ENCODE measurements at places on chromosomes 16 and 17. TPM values are rescaled to one million over a fixed set of nuclear protein-coding genes. Genes with fewer than 3 reads are reported as not detected.

DNA sequence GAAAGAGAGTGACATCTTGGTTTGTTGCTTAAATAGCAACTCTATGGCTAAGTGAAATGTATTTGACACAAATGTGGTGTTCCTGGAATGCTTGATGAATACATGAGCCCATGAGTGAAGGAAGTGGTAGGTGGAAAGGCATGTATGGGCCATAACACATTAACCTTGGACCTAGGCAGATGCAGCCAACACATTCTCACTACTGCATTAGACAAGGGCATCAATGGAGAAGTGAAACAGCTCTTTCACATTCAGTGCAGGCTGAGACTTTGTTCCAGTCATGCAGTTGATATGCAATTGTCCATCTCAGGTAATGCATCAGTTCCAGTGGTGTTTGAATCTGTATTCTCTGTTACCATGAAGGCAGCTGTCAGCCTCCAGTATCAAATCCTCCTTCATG, 133.6 kb downstream of the HS3ST3B1 start:
- DNase-seq: no peak

DNA sequence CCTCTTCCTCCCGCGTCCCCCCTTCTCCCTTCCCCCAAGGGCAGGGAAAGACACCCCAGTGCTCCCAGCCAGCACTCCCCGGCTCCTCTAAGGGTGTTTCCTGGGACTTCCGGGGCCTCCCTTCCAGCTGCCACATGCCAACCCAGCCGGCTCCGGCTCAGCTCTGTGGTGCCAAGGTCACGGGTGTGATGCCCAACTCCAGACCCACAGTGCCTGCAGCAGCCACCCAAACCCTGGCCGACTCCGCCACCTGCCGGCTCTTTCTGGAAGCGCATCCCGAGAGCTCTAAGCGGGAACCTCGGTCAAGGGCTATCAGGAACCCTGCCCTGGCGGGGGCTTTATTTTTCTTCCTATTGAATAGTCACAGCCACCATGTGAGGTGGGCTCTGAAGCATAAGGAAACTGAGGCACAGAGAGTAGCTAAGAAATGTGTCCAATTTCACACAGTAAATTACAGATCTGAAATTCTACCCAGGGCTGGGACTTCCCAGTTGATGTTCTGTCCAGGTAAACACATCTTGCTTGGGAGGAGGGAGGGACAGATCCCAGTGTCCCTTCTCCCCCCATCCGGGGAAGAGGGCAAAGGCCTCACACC, 3.3 kb upstream of the PPP1R1B start:
- DNase-seq: peak; percentile 83

DNA sequence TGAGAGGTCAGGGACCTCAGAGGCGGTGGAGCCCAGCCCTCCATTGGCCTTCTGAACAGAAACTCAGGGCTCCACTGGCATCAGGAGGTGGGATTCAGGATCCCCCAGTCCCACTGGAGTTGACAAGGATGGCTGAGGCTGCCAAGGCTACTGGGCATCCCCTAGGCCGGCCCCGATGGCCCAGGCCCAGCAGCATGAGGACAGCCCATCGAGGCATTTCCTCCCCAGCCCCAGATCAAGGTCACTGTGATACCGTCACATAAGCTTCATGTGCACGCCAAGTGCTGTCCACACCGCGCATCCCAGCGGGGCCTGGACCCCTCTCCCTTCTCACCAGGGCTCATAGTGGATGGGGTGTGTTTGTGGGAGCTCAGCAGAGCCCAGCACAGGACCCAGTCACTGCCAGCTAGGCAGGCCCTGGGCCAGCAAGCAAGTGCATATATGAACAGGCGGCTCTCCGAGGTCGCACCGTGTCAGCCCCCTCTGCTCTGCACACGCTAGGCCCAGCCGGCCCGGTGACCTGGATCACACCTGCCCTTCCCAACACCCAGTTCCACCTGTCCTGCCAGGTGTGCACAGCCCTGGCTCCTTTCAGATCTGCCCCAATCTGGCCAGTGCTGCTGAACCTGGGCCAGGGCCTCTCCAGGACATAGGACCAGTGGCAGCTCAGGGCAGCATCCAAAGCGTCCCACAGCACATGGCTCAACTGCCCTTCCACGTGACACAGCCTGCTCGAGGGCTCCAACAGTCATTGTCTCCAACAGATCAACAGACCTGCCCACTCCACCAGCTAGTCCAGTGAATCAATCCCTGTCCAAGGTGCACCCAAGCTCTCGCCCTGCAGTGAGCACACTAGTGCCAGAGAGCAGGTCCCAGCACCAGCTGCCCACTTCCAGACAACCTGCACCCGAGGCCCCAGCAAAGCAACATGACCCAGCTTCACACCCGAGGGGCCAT, 32.8 kb upstream of the RASD1 start:
- no peak for DNase-seq

DNA sequence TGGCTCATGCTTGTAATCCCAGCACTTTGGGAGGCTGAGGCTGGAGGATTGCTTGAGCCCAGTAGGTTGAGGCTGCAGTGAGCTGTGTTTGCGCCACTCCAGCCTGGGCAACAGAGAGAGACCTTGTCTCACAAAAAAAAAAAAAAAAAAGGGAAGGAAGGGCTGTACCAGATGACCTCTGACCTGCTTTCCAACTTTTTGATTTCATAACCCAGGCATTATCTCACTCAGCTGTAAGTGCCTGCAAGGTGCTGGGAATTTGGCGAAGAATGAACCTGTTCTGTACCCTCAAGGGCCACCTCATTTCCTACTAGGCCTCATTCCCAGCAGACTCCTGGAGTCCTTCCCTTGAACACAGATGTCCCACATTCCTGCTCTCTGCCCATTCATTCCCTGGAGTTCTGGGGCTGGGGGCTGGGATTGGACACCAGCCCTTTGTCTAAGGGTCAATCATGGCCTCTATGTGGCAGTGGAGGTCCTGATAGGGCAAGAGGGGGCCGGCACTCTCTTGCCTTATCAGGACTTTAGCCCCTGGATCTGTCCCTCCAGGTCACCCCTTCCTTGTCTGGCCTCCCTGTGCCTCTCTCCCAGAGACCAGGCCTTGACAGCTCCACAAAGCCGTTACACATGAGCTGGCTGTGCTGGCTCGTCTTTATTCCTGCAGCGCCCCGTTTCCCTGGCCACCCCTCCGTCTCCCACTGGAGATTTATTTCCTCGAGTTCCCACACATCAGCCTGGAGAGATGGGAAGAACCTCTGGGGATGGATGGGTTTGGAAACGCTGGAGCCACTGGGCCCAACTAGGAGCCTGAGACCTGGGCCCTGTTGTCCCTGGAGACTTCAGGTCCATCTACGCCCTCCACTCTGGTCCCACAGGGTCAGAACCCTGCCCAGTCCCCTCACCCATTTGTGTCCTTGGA, 821 bp upstream of the GFAP start:
- peak; percentile 27 for DNase-seq

DNA sequence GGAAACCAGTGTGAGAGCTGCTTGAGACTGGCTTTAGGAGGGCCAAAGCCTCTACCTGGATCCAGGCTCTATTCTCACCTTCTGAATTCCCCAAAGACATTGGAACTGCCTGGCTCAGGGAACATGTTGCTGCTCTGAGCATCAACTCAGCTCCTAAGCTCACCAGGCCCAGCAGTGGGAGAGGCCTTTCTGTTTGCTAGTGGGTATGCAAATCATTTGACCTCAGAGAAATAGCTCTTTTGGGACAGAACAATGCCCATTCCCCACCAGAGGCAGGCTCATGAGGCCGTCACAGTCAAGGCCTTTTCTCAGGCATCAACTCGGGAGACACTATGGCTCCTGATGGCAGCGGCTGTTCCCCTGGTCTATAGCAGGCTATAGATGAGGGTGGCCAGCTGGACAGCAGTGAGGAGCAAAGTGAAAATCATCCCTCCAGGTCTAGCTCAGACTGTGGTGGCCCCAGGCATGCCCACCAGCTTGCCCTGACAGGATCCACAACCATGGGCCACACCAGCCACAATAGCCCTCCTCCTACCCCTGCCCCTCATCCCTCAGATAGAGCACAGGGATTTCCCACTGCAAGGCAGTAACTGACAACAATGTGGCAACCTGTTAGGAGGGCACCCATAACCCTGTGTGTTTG, 30.4 kb upstream of the GFOD2 start:
- DNase-seq: no peak

DNA sequence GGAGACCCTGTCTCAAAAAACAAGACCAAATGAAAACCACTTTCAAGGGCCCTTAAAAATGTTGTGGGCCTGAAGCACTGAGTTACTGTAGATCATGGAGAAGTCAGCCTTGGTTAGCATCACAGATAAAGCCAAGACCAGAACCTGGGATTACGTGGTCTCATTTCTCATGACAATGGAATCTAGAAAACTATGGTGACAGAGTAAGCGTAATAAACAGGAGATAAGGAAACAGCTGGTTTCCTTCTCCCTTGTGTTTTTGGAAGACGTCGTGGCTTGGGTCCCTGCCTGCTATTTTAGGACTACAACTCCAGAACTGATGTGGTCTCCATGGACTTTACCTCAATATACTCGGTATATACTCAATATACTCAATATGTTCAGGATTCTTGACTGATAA, 180.7 kb upstream of the ZFHX3 start:
- DNase-seq: peak; percentile 55

DNA sequence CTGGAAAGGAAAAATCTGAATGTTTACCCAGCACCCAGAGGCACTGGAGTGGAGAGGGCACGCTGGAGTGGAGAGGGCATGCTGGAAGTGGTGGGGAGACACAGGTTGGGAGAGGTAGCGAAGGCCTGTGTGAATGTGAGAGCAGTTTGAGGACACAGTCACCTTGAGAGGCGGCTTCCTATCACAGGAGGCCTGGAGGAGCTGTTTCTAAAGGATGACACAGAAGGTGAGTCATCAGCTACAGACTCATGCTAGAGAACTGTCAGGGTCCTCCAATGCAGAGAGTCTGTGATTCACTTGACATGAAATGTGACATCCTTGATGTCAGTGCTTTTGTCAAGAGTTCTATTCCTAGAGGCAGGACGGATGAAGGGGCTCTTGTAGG, 13.8 kb downstream of the CTRL start:
- peak; percentile 56 for DNase-seq

DNA sequence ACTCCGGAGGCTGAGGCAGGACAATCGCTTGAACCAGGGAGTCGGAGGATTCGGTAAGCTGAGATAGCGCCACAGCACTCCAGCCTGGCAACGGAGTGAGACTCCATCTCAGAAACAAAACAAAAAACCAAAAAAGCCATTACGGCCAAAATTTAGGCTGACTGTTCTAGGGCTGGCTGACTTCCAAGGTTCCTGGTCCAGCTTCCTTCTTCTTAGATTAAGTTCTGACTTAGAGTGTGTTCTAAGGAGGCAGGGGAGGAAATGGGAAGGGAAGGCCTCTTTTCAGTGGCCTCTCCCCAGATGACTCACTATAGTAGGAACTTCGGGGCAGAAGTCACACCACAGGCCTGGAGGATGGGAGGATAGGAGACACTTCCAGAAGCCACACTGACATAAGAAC, 27.7 kb upstream of the CLEC18B start:
- DNase-seq: peak; percentile 89

DNA sequence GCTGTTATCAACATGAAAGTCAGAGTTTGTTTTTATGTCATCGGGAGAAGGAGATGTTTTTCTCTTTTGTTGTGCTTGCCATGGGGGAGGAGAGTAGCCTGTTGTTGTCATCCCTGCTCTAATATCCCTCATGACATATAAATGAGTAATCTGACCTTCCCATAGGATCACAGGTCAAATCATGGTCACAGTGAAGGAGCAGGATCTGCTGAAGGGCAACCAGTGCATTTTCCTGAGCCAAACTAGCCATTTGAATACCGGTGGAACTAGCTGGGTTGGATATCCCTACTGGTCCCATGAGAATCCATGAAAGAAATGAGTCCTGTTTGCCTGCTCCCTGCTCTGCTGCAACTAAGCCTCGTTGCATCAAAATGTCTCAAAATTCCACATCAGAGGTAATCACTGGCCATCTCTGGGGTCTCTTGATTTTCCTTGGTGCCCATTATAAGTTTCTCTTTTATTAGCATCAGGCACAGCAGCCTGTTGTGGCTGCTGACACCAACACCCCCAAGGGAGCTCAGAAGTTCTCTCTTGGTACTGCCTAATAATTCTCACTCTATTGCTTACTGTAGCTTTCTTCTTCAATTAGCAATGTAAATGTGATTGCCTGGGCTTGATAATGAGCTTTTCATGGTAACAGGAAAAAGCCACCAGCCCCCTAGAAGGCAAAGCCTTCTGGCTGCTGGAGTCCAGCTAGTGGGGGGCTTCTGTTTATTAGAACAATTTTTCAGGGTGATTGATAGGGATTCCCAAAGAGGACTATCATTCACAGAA, 211.4 kb upstream of the ERCC4 start:
- DNase-seq: no peak

- DNase-seq: peak; percentile 91
These were observed 15.2 kb downstream of the MED24 start for GRCh38 chr17:40038882-40039513.

DNA sequence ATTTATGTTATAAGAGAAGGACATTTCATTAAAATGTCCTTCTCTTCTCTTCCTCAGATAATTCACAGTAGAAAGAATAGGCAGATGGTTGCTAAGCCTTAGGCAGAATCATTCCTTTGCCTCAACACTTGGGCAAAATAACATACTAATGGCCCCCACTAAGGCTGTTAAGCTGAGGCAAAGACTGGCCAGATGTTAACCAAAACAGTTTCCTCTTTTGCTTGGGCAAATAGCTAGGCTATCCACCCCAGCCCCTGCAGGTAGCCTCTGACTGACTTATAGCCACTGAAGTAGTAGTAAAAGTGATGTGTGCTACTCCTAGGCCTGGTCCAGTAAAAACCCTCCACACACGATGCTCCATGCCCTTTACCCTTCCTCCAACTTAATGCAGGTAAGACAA, 55.2 kb downstream of the SPAG9 start:
- DNase-seq: no peak

GRCh38 chr17:47252766-47253512, 688 bp upstream of the ITGB3 start:
- DNase-seq: no peak

GRCh38 chr16:85851034-85851785, 47.8 kb upstream of the IRF8 start:
- no peak for DNase-seq

- no peak for DNase-seq
These were observed 20.1 kb upstream of the HYDIN start for GRCh38 chr16:71250461-71251235.

- no peak for DNase-seq
These were observed 16.3 kb upstream of the CACNG4 start for GRCh38 chr17:66948061-66948750.

- DNase-seq: peak; percentile 79
These were observed 189.4 kb downstream of the RAB11FIP4 start for GRCh38 chr17:31580706-31581490.

DNA sequence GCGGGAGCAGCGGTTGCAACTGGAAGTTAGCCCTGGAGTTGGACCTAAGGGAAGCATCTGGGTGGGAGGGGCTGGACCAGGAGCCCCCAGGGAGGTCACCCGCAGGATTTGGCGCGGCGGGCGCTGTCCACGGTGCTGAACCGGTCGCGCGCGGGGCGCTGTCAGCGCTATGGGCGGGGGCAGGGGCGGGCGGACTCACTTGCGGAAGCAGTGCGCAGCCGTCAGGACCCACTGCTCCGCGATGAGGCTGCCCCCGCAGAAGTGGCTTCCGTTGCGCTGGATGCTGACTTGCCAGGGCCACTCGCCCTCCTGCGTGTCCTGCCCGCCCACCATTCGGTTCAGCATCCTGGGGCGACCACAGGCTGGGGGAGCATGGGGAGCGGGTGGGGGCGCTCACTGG, 4.5 kb downstream of the PRSS27 start:
- DNase-seq: peak; percentile 65

The ABCA10 gene
- total RNA-seq: 0.88 TPM

The SNX20 gene
- total RNA-seq: 0.70 TPM

The PLD6 gene
- total RNA-seq: 1.4 TPM

The CHST4 gene
- not detected for total RNA-seq
